NCI-H1436 (cell line): ENCODE measurements at places on chromosomes 12 and 14.
A peak's percentile ranks its signal among the peaks of the same experiment; 100 is the strongest.

GRCh38 chr12:94980577-94980976 is 22.9 kb downstream of the NDUFA12 start:
- DNase-seq = no peak

GRCh38 chr12:101612160-101612916 is 17.6 kb downstream of the MYBPC1 start:
- DNase-seq = no peak

DNA sequence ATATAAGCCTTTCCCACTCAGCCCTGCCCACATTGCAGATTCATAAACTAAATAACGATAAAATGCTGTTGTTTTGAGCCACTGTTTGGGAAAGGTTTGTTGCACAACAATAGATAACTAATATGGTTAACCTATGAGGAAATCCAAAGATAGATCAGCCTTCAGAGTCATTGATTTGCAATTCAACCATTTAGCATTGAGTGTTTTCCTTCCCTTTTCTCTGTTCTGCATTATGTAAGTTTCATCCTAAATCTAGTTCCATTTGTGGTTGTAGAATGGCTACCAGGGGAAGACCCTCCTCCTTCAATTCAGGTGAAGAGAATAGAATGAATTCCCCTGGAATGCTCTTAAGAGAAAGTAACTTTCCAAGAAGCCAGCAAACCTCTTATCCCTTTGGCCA is 19.6 kb downstream of the TC2N start:
- DNase-seq = no peak

GRCh38 chr14:74684434-74684833 is 28.4 kb downstream of the AREL1 start:
- DNase-seq = no peak

GRCh38 chr14:24426912-24427536 is 2.4 kb downstream of the CBLN3 start:
- DNase-seq = no peak

DNA sequence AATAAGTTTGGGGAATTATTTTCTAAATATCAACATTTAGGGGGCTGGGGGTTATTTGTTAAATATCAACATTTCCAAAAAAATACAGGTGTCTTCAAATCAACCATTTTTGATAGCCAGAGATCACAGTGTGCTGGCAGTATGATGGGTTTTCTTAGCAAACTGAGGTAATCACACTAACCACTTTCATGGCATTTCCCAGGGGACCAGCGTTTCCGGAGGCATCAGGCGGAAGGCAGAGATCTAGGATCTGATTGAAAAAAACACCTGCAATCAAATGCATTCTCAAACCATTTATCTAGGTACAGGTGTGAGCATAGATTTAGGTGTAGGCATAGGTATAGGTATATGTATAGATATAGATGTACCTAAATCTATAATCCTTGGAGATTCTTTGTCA is 34.6 kb downstream of the GLRX5 start:
- DNase-seq = peak; percentile 83

DNA sequence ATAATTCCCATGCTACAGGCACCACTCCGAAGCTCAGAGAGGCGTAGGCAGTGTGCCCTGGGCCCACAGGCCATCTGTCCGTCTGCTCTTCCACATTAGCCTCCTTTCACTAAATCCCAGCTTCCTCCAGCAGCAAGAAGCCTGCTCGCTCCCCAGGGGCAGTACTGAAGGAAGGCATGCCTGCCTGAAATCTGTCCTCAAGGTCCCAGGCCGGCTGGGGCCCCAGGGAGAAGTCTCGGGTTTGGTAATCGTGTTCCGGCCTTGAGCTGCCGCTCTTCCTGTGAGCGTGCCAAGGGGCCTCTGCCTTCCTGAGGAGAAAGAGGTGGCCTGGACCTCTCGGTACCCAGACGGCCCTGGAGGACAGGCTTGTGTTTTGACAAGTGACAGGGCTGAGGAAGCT is 15.2 kb upstream of the DLK1 start:
- DNase-seq = no peak

DNA sequence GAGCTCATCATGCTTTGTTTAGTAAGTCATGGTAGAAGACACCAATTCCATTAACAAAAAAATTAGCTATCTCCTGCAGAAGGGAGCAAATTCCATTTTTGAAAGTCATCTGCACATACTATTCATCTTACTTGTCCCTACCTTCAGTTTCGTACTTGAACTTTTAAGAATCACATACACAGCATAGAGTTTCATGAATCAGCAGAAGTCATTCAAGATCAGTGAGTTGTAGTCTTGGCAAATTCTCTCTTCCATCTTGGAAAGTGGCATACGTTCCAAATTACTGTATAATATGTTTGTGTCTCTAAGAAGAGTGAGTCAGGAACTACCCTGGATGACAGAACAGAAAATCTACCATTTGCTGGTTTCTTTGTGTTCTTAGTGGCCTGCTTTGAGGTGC is 14.1 kb downstream of the VRK1 start:
- DNase-seq = no peak

DNA sequence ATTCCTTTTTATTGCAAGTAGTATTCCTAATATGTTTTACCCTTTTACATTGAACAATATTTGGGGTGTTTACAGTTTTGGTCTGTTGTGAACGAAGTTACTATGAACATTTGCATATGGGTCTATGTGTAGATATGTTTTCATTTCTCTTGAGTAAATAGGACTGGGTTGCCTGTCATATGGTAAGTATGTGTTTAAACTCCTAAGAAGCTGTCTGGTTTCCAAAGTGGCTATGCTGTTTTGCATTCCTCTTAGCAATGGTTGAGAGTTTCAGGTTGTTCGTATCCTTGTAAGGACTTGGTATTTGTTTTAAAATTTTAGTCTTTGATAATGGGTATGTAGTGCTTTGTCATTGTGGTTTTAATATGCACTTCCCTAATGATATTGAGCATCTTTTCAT is 6.3 kb downstream of the METAP2 start:
- no peak for DNase-seq

- no peak for DNase-seq
Observed at GRCh38 chr12:14965221-14965620, 3.8 kb upstream of the ARHGDIB start.

- DNase-seq = no peak
Observed at GRCh38 chr12:2800046-2800570, 5.3 kb downstream of the FKBP4 start.

GRCh38 chr12:176321-177181 is 37.4 kb downstream of the SLC6A12 start:
- DNase-seq = no peak

DNA sequence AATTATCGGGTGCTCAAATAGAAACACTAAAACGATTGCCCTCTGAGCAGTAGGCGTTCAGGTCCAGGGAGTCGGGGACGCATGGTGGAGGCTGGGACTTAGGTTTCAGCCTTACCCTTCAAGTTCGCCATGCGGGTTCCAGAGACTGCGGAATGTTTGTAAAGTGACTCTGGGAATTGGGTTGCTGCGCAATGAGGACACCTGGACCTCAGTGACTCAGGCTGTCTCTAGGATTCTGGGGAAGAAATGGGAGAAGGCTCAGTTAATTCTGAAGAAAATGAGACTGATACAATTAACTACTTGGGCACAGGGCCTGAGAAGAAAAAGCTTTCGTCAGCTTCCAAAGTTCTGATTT is 1.1 kb downstream of the LGALS3 start:
- DNase-seq = no peak
